ENCODE measurements at places on chromosomes 2 and 18. TPM values are rescaled to one million over a fixed set of nuclear protein-coding genes. Genes with fewer than 3 reads are reported as not detected.

GRCh38 chr2:163558251-163559021, 177.4 kb downstream of the FIGN start:
- DNase-seq, result no peak

Gene BCL2
- total RNA-seq, result 12.3 TPM

Gene VWC2L
- not detected for total RNA-seq

Gene IL18RAP
- total RNA-seq, result 1.2 TPM
